ENCODE measurements at places on chromosomes 7 and 10.

DNA sequence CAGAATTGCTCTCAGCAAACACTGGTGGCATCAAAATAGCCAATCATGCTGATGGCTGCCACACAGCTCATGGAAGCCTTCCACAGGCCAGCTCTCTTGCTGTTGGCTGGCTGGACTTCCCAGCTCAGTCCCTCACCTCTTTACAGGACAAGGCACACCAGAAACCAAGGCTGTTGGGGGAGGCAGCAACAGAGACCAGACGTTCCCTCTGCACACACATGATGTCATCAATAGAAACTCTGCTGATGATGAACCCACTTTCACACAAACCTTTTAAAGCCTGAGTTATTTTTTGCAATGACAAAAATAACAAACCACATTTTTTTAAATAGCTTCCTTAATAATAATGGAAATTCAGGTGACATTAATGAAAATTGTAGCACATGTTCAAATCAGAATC is 300.9 kb upstream of the C7orf33 start:
- no peak for DNase-seq

DNA sequence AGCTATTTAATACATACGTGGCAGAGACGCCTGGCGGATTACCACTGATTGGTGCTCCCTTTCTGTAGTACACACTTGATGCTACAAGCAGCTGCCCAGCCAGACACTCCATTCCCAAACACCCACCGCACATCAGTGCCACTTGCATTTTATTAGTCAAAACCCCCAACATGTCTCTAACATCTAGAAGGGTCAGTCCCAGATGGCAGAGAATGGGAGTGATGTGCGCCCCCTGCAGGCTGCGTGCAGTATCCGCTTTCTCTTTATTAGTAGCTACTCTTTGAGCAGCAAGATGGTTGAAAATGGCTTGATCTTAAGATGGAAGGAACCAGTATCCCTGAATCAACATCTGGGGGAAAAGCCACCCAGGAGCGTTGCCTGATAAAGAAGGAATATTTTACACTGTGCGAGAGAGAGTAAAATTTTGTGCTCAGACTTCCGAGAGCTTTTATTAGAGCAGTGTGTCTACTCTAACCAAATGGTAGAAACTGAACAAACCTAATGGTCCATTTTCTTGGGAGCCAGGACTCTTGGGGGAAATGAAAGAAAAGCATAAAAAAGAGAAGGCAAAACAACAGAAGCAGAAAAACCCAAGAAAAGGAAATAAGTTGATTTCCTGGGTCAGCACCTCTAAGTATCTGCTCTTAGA is 78.3 kb downstream of the ST8SIA6 start:
- peak; percentile 43 for DNase-seq

DNA sequence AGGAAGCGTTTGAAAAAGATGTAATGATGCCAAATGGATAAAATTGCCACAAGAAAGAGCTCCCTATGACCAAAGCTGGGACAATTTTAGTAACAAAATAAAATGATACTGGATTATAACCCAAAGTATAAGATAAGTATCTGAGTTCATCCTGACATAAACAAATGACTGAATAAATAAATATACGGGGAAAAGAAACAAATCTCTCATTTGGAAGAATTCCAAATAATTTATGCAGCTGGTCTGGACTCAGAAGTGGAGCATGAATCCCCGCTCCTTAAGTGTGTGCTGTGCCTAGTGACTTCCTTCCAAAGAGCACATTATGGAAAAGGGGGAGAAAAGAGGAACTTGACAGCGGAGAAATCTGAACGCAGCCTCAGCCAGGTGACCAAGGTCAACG is 186.2 kb downstream of the RAMP3 start:
- DNase-seq, result no peak

DNA sequence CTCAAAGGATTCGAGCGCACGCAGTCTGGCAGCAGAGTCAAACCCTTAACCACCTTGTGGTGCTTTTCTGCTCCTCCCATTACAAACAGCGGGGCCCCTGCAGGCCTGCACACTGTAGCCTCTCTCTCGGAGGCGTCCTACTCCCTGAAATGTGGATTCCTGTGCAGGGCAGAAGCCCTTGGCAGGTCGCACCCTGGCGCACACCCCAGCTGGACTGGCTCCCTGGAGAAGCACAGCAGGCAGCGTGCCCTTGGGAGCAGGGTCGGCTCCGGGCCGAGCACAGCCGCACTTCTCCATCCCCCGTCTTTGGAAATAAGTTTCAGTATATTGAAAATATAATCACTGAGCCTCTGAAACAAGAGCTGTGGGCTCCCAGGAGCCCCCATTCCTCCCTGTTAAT is 144.1 kb downstream of the C10orf105 start:
- DNase-seq, result no peak

DNA sequence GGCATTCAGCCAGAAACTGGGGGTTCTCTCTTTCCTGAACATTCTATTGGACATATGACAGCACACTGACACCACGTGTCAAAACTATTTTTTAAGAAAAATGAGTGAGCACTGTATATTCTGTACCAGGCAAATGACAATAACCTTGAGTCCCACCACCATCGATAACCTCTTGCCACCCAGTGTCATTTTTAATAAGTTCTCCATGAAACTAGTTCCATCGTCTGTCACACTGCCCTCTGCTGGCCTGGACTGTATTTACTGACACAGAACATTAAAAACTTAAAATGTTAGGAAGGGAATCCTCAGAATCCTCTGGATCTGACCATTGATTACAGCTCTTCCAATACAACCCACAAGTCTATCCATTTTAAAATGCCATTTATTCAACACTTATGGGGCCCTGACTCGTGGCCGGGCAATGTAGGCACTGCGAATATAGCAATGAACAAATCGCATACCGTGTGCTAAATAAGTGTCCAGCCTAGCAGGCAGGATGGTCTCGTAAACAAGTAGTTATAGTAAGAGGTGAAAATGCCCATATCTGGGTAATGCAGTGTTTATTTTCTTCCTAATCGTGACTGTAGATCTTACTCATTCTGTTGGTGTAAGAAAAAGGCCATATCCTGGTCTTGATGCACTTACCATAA is 35.9 kb upstream of the CACNB2 start:
- peak; percentile 46 for DNase-seq

- no peak for DNase-seq
Measured at GRCh38 chr10:69884686-69885085, 83.0 kb downstream of the COL13A1 start.

DNA sequence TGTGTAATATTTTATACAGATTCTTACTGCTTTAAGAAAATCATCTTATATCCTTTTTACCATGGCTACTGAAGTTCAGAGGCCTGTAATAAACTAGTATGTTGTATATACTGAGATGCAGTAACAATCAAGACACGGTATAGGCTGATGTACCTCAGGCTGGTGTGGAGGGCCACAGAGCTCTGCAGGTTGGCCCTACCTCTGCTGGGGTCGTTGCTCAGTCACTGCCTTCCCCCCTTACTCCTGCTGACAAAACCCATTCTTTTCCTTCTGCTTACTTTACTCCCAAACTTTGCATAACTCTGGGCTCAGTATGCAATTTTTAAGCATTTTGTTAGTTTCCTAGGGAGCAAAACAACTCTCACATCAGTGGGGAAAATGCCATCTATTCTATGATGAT is 200.1 kb upstream of the FOXP2 start:
- DNase-seq, result no peak

- no peak for DNase-seq
Measured at GRCh38 chr10:49151025-49151445, 17.2 kb upstream of the FAM170B start.

GRCh38 chr7:81081616-81082015 is 162.8 kb upstream of the SEMA3C start:
- DNase-seq, result no peak

DNA sequence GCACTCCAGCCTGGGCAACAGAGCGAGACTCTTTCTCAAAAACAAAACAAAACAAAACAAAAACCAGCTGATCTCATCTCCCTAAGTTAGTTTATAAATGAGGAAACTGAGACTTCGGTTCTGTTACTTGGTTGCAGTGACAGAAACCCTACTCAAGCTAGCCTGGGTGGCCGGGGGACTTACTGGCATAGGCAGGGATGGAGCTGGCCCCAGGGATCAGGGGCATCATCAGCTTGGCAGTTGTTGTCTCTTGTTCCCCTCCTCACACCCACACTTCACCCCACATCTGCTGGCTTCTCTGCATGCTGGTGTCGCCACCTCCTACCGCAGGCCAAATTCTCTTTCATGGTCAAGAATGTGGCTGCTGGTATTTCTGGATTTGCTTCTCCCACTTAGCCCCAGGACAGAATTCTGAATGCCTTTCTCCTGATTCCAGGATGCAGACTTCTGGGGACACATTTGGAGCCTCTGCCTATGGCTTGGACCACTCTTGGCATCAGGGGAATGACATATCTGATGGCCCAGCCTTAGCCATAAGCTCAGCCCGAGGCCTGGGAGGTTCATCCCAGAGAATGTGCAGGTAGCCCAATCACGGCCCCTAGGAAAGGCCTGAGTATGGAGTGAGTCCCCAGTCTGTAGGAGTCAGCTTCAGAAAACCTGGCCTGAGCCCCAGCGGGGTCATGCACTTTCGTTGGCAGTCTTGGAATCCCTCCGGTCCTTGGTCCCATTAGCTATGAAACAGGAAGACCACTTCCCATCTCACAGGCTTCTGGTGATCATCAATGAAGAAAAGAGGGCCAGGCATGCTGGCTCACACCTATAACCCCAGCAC is 41.6 kb upstream of the CTBP2 start:
- DNase-seq, result no peak

DNA sequence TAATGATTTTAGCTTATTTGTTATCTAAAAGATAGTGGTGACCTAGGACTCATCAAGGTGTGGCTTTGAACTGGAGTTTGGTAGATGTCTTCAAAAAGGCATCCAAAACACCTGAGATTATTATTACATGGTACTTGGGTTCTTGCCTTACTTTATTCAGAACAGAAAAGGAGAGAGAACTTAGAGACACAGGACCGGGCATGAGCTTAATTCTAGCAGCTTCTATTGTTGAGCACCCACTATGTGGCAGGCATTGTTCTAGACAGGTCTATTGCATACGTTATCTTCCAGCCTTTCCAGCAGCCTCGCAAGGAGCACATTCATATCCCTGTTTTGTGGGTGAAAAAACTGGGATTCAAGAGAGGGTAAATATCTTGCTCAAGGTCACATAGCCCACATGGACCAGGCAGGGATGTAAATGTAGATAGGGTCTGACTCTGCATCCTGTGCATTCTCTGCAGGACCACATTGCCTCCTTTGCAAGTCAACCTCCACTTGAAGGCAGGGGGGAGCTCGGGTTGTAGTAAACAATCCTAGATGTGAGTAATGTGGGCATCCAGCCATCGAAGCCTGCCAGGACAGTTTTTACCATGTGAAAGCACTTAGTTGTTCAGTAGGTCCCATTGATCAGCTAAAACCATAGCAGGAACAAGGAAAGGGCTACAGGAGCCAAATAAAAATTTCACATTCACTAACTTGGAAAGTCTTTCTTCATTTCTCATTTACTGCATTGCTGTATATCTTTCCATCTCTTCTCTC is 551.4 kb downstream of the LRMDA start:
- DNase-seq, result no peak

GRCh38 chr10:91628383-91628782 is 4.5 kb downstream of the PPP1R3C start:
- DNase-seq, result no peak

GRCh38 chr10:118805146-118805545 is 50.4 kb upstream of the CACUL1 start:
- DNase-seq, result no peak

DNA sequence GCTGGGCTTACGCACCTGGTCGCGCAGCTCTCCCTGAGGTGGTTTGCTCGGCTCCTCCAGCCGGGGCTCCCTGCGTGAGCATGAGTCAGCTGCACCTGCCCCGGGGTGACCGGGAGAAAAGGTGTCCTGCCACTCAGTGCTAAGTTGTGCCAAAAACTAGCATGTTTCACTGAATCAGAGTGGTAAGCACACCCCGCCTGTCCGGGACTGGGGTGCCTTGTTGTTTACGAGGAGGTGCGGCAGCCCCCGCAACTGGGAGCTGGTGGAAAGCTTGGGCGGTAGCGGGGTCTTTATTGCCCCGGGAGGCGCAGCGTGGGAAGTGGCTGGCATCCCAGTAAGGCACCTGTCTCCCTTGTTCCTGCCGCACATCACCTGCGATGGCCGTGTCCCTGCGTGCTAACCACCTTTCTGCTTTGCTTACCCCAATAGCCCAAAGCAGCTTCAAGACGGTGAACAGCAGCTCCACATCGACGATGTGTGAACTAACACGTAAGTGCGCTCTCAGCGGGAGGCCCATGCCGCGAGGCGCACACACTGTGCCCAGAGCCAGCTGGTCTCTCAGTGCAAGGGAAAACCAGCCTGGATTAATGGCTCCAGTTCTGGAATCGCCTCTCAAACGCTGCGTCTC is 506.6 kb upstream of the FOXK1 start:
- no peak for DNase-seq

DNA sequence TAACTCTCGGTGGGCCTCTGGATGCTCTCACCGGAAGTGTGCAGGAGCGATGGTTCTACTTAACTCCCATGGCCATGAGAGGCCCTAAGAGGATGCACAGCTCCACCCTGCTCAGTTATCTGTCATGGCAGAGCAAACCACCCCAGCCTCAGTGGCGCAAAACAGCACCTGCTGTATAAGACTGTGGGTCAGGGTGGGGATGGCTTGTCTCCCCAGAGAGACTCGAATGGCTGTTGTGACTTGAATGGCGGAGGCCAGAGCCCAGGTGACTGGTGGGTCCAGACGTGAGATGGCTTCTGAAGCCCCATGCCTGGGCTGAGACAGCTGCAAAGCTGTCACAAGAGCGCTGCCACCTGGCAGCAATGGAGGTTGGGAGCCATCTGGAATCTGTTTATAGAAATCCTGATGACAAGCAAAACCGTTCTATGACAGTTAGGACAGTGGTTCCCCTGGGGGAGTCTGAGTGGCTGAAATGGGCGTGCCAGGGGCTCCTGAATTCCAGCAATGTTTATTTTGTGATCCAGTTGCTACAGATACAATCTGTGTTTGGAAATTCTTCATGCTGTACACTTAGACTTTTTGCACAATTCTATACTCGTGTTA is 490.5 kb downstream of the TCERG1L start:
- DNase-seq, result no peak

GRCh38 chr7:154841731-154842331 is 161.1 kb downstream of the PAXIP1 start:
- DNase-seq, result no peak

GRCh38 chr7:105782391-105783042 is 93.9 kb downstream of the ATXN7L1 start:
- DNase-seq, result no peak

DNA sequence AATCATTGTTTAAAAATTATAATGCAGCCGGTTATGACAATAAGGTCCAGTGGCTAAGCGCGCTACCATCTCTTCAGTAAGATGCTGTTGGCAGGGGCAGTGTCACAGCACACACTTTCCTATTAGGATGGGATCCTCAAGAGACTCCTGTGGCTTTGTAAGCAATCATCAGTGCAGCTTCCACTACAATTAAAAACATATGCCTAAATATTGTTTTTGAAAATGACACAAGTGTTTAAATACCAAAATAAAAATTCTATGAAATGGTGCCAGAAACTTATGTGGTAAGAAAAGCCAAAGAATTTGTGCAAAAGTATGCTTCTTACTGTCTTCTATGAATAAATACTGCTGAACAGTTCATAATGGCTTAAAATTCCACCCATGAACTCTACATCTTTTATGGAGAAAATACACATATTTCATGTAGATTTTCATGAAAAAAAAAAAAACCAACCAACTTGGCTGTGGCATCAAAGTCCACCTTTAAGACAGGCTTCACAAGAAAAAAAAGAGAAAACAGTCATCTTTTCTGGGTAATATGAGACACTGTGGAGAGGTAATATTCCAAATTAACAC is 132.8 kb downstream of the SEMA3C start:
- DNase-seq, result no peak

All from stimulated activated CD4-positive, alpha-beta T cell treated with anti-CD3 and anti-CD28 coated beads, Interleukin-12 subunit alpha, Interleukin-12 subunit beta, amount 100 ng/mL, for 24 hours (primary cell).